ENCODE measurements at places on chromosomes 2 and 18.
A peak's percentile ranks its signal among the peaks of the same experiment; 100 is the strongest.

- DNase-seq, result no peak
These were observed 105.6 kb downstream of the HNRNPLL start for GRCh38 chr2:38496927-38497669.

GRCh38 chr2:19068206-19068605 is 290.2 kb downstream of the OSR1 start:
- DNase-seq, result no peak

DNA sequence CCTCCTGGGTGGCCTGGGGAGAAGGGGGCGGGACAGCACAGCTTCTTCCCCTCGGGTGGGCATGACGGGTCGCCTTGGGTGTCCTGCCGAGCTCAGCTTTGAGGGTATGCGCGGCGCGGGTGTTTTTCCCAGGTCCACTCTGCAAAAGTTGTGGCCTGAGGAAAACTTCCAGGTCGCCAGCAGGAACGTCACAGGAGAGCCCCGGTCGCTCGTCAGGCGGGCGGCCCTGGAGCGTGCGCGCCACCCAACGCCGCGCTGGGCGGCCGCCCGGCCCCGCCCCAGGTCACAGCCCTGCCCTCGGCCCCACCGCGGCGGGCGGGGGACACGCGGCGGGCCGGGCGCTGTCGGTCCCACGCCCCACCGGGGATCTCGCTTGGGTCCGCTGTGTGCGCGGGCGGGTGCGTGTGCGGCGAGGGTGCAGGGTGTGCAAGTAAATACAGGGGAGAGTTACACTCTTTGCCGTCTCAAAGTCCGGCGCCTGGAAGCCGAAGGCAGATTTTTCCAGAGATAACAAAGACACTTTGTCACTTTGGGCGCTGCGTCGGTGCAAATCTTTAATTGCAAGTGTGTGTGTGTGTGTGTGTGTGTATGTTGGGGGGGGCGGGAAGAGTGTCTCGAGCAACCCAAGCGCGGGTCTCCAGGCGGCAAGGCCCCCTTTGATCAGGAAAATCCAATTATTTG is 616 bp upstream of the SP5 start:
- no peak for DNase-seq

- no peak for DNase-seq
These were observed 105.7 kb downstream of the USP40 start for GRCh38 chr2:233460726-233461441.

DNA sequence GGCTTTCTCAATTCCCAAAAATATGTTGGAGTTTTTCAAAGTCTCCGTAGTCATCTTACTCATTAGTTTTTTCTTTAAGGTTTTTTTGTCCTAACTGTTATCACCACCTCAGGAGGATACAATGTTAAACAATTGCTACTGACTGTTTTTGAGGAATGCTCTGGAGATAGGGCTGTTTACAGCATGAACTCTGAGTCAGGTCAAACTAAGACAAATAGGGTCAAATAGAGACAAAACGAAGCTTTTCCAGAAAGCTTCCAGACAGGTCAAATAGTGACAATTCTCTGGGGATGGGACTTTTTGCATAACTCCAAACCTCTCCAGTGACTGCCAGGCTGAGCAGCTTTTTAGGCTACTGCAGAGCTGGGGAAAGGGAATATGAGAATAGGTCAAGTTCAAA is 15.2 kb upstream of the DIPK1C start:
- DNase-seq, result no peak

GRCh38 chr2:102967451-102967850 is 205.6 kb downstream of the TMEM182 start:
- no peak for DNase-seq

DNA sequence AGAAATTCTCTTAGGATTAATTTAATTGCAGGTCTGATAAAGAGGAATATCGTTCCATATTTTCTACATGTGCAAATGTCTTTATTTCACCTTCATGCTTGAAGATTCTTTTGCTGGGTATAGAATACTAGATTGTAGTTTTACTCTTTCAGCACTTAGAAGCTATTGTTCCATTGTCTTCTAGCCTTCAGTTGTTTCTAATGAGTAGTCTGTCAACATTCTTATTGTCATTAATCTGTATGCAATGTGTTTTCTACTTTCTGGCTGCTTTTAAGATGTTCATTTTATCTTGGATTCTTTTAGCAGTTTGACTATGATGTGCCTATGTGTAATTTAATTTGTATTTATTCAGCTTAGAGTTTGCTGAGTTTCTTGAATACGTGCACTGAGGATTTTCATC is 64.3 kb upstream of the ZNF385B start:
- no peak for DNase-seq

GRCh38 chr2:36775806-36776205 is 79.3 kb downstream of the VIT start:
- DNase-seq, result no peak

GRCh38 chr2:207403950-207404349 is 125.8 kb upstream of the CREB1 start:
- DNase-seq, result no peak

- DNase-seq, result no peak
These were observed 12.6 kb downstream of the ITPRID2 start for GRCh38 chr2:181904022-181904632.

DNA sequence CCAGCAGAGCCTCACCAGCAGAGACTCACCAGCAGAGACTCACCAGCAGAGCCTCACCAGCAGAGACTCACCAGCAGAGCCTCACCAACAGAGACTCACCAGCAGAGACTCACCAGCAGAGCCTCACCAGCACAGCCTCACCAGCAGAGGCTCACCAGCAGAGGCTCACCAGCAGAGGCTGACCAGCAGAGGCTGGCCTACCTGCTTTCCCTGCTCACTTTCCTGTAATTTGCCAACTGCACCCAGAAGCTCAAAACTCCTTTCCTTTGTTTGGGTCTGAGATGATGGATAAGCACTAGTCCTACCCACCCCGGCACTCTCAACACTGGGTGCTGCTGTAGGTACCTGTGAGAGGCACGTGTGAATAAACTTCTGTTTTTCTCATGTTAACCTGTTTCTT is 36.4 kb upstream of the PXDN start:
- DNase-seq, result no peak

DNA sequence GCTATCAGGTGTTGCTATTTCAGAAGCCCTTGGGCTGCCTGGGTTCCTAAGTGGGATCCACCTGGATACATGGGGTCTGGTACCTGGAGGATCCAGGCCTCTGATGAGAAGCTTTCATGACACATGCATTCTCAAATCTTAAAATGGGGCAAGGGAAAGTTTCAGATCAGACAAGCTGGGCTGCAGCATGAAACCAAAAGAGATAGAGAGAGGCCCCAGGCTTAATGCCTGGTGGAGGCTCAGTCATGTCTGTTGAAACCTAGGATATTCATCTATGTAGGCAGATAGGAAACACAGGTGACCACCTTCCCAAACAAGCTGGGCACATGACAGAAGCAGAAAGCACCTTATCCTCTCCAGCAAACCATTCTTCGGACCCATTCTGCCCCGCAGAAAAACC is 18.8 kb upstream of the PLB1 start:
- no peak for DNase-seq

GRCh38 chr2:102657770-102658169 is 38.4 kb downstream of the SLC9A2 start:
- DNase-seq, result no peak

DNA sequence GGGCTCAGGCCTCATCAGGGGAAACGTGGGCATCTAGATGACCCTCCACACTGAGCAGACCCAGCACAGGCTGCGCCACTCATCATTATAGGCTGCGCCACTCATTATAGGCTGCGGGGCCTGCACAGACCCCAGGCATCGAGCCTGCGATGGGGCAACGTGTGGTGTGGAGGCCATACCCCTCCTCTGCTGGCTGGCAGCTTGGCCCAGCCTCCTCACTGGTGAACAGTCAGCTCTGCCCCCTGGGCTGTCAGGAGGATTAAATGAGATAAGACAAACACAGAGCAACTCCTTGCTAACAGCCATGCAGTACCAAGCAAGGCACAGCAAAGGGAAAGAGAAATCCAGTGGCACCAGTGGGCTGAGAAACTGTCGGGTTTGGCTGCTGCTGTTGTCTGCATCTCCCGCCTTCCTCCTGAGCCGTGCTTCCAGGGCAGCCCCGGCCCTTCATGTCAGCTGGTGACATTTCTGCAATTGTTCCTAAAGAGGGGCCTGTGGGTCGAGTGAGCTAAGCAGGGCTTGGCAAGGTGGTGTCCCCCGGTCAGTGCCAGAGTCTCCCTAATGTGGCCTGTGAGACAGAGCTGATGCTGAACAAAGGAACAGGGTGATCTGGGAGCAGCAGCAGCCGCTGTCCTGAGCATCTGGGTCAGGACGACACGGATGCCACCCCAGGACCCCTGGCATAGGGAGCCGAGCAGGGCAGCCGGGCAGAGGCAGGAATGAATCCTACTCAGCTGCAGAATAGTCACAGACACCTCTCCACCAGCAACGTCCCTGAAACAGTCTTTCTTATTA is 48.7 kb downstream of the RRM2 start:
- no peak for DNase-seq

DNA sequence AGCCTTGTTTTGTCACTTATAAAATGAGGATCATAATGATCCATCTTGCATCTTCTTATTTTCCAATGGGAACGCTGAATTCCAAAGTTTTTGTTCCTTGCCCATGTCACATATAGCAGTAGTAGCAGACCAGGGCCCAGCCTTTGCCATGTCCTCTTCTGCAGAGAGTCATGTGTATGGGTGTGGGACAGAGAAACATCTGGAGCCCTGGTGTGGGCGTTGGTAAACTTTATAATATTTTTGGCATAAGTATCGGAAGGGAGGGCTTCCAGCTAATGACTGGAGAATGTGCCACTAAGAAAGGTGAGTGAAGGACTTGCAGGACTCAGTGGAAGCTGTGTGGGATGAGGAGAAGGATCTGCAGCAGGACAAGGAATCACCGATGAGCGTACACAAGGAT is 157.2 kb downstream of the NCKAP5 start:
- DNase-seq, result no peak

GRCh38 chr18:9952633-9953416 is 39.0 kb downstream of the VAPA start:
- DNase-seq, result peak; percentile 35

GRCh38 chr18:28269750-28270149 is 92.8 kb upstream of the CDH2 start:
- DNase-seq, result no peak

- no peak for DNase-seq
These were observed 648.1 kb downstream of the CPS1 start for GRCh38 chr2:211204456-211204855.

GRCh38 chr2:54584598-54584997 is 128.5 kb downstream of the SPTBN1 start:
- no peak for DNase-seq

- no peak for DNase-seq
These were observed 158.9 kb downstream of the SEPTIN10 start for GRCh38 chr2:109454765-109455394.

DNA sequence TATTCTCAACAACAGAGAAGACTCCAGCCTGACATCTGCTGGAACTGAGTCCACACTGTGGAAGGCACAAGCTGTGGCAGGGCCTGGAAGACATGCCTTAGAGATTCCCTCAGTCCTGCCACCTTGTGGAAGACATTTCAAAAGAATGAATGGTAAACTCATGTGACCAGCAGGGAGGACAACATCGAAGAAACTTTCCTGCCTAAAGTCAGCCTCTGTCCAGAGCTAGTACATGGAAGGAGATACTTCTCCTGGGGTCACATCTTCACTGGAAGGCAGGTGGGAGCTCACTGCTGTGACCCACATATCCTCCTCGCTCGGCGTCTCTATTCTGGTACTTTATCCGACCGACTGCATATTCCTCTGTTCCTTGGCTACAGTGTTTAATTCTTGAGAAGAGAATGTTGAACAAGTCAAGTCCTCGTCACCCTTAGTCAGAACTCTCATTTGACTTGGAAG is 59.5 kb downstream of the PUM2 start:
- DNase-seq, result peak; percentile 9

GRCh38 chr2:180021850-180022249 is 14.8 kb upstream of the CWC22 start:
- no peak for DNase-seq

DNA sequence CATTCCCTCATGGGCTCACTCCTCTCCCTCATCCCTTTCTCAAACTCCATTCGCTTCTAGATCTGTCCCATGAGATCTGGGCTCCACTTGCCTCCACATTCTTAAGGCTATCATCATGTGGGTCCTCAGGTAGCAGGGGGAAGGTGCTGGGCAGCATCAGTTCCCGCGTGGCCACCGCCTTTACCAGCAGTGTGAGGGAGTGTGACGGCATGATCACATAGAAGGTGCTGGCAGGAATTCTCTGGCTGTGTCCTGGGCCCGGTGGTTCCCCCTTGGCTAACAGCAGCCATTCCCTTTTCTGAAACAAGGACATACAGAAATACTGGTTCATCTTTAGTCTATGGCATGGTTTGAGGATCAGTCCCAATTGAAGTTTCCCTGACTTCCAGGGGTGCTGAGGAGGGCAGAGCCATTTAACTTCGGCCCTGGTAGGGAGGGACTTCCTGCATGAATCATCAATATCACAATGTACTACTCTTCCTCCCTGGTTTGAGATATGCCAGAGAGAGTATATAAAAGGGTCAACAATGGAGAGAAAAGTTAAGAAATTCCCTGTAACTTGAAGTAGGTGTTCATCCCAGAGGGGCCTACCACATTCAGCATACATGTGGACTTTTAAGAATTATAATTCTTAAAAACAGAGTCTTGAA is 7.7 kb downstream of the DOK1 start:
- no peak for DNase-seq

DNA sequence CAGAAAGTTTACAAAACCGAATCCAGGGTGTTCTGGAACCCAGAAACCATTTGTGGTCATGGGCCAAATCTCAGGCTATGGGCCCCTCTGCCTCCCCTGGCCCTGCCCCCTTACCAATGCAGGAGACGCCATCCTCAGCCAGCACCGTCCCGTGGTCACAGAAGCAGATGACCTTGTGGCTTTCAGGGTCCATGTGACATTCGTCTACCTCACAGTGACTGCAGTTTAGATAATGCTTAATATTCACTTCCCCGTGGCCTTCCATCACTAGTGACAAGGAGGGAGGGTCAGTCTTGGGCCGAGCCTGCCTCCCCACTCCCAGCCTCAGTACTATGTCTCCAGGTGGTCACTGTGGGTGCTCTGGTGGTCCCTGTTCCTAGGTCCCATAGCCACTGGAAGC is 111.6 kb downstream of the CLIP4 start:
- DNase-seq, result no peak

DNA sequence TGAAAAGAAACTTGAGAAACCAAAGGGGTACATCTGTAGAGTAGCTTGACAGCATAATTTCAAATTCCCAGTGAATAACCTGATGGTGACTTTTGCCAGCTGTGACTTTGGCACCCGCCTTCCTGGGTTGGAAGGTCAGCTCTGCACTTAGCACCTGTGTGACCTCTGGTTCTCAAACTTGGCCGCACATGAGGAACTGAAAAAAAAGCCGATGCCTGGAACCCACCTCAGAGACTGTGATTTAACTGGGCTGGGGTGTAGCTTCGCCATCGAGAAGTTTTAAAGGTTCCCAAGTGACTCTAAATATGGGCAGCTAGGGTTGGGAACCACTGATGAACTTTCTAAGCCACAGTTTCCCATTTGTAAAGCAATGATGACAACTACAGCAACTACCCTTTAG is 6.5 kb downstream of the EFEMP1 start:
- DNase-seq, result no peak

GRCh38 chr2:215356334-215356947 is 44.6 kb downstream of the ATIC start:
- no peak for DNase-seq
